Stimulated activated naive CD4-positive, alpha-beta T cell treated with Interleukin-2 at 50 U/mL for 16 hours (primary cell): ENCODE measurements at places on chromosomes 5 and 9.

DNA sequence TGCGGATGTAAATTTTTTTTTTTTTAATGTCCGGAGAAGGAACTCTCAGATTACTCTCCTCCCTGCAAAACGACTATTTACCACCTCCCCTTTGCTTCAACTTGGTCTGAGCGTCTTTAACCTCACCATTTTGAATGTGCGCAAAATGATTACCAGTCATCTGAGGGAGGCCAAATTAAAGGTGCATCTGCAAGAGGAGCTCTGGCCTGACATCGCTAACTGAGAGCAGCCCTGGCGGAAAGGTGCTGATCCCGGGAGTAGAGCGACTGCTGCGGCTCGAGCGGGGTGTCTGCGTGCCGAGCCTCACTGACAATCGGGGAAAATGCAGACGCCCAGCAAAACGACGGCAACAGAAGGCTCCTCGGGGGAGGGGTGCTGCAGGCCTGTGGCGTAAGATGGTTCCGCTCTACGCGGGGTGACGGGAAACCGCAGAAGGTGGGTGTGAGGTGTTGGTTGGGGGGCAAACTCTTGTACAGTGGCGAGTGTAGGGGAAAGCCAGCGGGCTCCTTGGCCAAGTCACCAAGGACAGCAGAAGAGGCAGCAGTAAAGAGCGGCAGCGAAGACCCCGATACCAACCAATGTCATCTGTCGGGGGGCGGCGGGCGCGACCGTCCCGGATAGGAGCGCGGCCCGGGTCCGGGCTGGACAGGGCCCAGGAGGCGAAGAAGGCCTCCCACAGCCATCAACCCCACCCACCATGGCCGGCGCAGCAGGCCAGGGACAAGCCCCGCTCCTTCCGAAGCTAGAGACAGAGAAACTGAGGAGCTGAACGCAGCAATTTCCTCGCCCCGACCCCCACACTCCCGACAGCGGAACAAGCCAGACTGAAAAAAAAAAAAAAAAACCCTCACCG, 557 bp downstream of the PJA2 start:
- peak; percentile 78 for DNase-seq

- DNase-seq: no peak
These were observed 55.7 kb upstream of the IRX4 start for GRCh38 chr5:1938310-1939000.

DNA sequence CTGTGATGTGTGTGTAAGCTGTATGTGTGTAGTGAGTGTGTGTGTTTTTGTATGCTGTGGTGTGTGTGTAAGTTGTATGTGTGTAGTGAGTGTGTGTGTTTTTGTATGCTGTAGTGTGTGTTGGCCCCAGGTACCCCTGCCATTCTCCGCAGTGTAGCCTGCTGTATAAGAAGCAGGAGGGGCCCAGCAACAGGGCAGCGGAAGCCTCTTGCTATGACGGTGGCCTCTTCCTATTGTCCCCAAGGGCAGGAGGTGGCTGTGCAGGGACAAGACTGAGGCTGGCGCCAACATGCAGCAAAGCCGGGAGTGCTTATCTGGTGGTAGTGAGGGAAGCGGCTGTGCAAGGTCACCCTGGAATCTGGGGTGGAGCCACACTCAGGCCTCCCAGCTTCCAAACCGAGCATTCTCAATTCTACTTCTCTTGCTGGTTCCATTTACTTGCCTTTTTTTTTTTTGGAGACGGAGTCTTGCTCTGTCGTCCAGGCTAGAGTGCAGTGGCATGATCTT, 5.1 kb downstream of the SPAAR start:
- no peak for DNase-seq

DNA sequence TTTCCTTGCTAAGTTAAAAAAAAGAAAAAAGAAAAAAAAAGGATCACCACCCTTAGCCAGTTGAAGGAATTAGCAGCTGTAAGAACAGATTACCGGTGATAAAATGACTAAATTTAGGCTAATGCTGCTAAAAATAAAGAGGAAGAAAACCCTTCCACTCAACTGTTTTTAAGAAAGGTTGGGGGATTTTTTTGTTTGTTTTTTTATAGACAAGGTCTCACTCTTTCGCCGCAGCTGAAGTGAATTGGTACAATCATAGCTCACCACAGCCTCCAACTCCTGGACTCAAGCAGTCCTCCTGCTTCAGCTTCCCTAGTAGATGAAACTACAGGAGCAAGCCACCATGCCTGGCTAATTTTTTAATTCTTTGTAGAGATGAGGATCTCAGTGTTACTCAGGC, 101.7 kb downstream of the SNCAIP start:
- no peak for DNase-seq

- no peak for DNase-seq
These were observed 175.1 kb downstream of the CD180 start for GRCh38 chr5:67021521-67021920.

DNA sequence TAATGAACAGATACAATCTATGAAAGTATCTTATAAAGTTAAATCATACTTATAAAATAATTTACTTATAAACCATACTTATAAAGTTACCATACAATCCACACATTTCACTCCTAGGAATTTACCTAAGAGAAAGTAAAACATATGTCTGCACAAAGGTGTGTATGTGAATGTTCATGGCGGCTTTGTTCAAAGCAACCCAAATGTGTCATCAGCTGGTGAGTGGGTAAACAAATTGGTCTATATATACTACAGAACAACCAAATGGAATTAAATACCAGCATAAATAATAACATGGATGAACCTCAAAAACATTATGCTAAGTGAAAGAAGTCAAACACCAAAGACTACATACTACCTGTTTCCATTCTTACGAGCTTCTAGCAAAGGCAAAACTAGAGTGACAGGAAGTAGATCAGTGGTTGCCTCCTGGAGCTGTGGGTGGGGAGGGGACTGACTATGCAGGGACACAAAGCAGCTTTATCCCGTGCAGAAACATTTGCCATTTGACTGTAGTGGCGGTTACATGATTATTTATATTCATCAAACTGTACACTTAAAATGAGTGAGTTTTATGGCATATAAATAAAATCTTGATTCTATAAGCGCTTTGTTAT, 10.6 kb downstream of the TRAF1 start:
- peak; percentile 51 for DNase-seq

DNA sequence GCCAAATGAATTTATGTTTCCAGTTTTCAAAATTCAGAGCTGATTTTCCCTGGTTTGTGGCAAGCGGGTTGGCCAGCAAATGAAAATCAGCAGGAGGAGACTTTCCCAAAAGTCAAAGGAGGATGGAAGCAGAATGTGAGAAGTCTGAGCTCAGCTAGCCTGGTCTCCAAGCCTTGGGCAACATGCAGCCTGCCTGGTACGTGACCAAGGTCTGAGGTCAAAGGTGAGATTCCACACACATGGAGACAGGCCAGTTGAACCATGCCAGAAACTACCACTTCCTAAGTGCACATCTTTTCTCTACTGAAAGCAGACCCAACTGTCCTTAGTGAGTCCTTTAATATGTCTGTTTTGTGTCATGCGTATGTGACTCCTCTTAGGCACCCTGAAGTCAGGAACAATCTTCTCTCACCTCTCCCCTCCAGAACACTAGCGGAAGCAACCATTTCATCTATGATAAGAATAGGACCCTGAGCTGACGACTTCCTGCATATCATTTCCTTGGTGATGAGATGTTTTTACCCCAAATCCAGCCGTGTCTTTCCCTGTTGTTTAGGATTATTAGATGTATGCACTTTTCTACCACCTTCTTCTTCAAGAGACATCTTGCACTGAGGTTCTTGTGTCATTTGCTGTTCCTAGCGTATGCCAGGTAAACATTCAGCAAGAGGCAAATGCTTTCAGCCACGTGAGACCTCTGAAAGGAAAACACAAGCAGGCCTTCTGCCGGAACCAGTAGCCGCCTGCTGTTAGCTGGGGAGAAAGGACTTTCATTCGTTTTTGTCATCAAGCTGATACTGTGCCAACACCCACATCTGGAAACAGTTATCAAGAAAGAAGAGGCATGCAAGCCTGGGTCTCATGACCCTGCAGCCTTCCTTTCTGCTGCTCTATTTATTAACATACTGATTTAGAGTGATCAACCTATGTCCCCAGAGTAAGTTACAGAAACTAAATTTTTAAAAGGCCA, 9.7 kb upstream of the TGFBI start:
- no peak for DNase-seq

DNA sequence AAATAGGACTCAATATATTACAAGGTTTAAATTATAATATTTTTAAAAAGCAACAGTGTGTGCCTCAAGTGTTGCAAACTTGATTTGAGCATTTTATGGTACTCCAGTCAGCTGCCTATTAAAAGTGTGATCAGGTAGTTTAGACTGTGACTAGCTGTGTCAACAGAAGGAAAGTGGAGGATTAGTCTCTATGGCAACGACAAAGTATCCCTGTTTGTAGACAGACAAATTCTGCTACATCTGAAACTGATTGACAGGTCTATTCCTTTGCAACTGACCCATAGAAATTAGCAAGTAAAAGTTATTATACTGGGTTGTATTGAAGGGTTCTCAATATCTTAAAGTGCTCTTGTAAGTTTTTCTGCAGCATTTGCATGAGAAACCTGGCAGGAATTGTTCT, 249.8 kb upstream of the ARRDC3 start:
- no peak for DNase-seq

DNA sequence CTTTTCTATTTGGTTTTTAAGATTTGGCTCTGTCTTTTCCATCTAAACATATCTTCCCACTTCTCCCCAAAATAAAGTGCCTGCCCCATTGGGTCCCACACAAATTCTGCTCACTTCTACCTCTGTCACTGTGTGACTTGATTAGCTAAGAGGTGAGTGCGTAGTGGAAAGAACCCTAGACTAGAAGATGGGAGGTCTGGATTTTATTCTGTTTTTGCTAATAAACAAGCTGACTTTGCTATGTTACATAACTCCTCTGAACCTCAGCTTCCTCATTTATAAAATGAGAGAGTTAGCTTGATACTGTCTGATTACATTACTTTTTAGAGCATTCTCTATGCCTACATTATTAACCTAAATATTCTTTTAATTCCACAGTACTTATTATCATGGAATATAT, 51.3 kb upstream of the PTGER4 start:
- DNase-seq: no peak

DNA sequence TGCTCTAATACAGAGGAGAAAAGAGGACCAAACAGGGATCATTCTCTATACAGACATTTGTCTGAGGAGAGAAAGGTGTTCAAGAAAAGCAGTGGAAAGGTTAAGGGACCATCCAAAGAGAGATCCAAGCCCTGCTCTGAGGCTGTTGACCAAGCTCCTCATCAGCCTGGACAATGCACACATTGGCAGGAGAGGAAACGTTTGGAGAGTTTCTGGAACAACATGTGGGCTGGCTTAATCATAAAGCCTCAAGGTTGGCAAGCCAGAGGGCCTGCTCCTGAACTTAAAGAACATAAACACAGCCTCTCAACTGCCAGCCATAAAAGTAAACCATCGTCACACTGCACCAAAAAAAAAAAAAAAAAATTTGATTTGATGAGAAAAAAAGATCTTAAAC, 184.4 kb upstream of the SLC12A2 start:
- DNase-seq: no peak

DNA sequence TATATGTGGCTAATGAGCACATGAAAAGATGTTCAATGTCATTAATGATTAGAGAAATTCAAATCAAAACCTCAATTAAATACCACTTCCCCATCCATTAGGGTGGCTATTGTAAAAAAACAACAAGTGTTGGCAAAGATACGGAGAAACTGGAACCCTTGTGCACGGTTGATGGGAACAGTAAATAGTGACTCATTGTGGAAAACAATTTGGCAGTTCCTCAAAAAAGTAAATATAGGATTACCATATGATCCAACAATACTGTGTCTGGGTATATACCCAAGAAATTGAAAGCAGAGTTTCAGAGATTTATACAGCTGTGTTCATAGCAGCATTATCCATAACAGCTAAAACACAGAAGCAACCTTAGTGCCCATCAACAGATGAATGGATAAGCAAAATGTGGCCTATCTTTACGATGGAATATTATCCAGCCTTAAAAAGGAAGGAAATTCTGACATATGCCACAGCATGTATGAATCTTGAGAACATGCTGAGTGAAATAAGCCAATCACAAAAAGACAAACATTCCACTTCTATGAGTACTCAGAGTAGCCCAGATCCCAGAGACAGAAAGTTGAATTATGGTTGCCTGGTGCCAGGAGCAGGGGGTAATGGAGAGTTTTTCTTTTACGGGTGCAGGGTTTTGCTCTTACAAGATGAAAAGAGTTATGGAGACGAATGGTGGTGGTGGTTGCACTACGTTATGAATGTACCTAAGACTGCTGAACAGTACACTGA, 41.4 kb upstream of the LRRC14B start:
- DNase-seq: no peak

- DNase-seq: no peak
These were observed 1651.5 kb downstream of the EFNA5 start for GRCh38 chr5:106019261-106019660.

GRCh38 chr5:50667023-50667652, 701 bp downstream of the PARP8 start:
- DNase-seq: peak; percentile 48

- no peak for DNase-seq
These were observed 54.9 kb upstream of the ZNF169 start for GRCh38 chr9:94204174-94204573.

DNA sequence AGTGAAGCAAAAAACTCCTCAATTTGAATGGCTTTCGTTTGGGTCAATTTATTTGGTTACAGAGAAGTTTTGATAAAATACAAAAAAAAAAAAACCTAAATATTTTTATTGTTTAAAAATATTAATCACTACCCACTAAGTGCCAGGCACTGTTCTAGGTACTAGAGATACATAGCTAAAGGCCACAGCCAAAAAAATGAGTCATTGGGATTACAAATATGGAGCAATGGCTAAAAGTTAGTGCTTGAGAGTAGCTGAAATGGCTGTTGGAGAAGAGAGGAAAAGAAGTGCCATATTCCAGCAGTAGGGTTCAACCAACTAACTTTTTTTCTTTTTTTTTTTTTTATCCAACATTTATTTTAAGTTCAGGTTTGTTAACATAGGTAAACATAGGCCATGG, 130.1 kb upstream of the PTGER4 start:
- no peak for DNase-seq

- DNase-seq: no peak
These were observed 76.1 kb upstream of the SH3PXD2B start for GRCh38 chr5:172530406-172530805.

DNA sequence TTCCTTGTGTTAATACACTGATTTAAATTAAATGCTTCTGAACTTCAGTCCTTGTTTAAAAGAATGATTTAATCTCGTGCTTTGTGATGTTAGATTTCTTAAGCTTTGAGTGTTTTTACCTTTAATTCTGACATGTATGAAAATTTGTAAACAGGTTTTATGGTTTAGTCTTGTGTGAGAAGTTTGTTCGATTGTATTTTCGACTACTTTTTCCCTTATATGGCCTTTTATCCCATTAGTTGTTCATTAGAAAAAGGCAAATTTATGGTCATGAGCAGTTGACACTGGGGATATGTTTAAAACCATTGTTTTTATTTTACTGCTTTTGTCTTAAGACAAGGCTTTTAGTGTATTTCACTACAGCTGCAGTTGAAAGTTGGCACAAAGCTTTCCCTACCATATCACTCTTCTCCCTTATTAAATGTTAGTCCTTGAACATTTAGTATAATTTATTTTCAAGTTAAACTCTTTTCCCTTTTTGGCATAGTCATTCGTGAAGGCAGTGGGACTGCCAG, 3.3 kb downstream of the UBE2R2 start:
- no peak for DNase-seq

GRCh38 chr5:176899296-176899891, at the start of gene HK3:
Gene HK3 (minus strand): TSS chr5:176899346. CDS start chr5:176896159, 3,187 bp downstream.
- DNase-seq: no peak
